NCI-H774 (cell line): ENCODE measurements at places on chromosomes 12 and 14.

GRCh38 chr12:111443586-111443985, 37.9 kb downstream of the SH2B3 start:
- DNase-seq = no peak

DNA sequence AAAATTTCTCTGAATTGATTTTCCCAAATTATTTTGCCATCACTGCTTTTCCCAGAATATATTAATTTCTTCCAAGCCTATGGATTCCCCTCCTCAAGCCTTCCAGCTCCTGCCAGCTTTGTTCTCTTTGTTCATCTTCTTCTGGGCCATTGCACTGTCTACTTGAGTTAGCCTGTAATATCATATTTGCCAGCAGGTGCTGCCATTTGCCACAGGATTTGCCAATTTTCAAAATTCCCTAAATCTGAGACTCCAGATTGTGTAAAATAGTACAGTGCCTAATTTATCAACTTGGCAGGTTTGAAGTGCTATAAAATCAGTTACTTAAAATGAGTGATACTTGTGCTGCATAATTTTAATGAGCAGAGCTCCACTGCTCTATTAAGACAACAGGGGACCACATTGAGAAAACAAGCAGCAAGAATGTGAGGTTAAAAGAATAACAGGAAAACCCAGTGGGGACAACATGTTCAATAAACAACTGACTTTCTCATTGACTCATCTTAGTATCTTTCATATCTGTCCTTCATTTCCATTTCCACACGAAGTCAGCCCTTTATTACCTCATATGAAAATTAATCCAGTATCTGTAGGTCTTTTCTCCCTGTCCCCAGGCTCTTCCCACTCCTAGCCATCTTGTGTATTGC, 84.6 kb upstream of the CCDC196 start:
- no peak for DNase-seq

GRCh38 chr14:32913725-32914124, 25.0 kb upstream of the NPAS3 start:
- DNase-seq = peak; percentile 6

- no peak for DNase-seq
These were observed 11.6 kb upstream of the ZNF605 start for GRCh38 chr12:132967736-132968135.

GRCh38 chr12:132886529-132887477, 602 bp downstream of the CHFR start:
- peak; percentile 30 for DNase-seq

DNA sequence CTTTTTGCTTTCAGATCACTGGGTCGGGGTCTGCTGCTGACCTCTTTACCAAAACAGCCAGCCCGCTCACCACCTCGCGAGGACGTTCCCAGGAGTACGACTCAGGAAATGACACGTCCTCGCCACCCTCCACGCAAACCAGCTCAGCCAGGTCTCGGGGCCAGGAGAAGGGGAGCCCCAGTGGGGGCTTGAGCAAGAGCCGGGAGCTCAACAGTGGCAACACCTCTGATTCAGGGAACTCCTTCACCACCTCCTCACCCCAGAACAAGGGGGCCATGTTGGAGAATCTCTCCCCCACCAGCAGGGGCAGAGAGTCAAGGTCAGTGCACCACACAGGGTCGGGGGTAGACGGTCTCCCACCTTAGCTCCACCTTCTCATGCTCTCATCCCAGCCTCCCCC, 33.4 kb upstream of the HSPB8 start:
- DNase-seq = no peak

- no peak for DNase-seq
These were observed 119.5 kb upstream of the WSCD2 start for GRCh38 chr12:108009442-108010070.

DNA sequence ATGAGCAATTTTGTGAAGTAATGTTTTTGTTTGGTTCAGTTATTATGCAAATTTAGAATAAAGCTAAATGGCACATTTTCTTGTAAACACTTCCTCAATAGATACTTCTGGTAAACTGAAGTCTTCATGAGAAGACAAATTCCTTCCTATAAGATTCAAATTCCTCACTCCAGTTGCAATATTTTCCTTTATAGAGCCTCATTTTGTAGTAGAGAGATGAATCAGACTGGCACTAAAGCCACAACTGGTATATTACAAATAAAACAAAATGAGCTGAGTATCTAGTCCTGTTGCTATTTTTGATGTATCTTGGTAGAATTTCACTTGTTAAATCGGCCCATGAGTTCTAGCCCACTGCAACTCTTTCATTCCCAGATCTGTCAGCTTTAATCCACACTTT, 5.5 kb downstream of the LGR5 start:
- no peak for DNase-seq

- no peak for DNase-seq
These were observed 1.3 kb downstream of the TAMALIN start for GRCh38 chr12:52007982-52008510.

DNA sequence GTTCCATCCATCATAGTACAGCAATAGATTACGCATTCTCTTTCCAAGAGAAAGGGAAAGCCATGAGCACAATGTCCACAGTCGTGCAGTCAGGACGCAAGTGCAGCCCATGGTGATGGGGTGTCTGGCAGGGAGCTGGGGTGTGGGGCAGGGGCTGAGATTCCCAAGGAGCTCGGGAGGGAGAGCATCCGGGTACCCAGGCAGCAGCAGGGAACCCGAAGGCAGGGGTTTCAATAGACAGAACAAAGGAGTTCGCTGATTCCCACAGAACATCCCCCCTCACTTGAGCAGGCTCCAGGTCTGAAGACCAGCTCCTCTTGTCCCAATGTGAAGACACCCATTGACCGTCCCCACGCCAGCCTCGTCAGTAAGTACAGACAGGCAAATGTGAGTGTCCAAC, 13.5 kb downstream of the ANHX start:
- no peak for DNase-seq

GRCh38 chr14:88792473-88793258, at the start of gene EML5:
TSS of gene EML5 (minus strand) at chr14:88792953. CDS start at chr14:88792503, 450 bp downstream.
- peak; percentile 89 for DNase-seq

- DNase-seq = no peak
These were observed 75.8 kb downstream of the SINHCAF start for GRCh38 chr12:31250179-31250578.

DNA sequence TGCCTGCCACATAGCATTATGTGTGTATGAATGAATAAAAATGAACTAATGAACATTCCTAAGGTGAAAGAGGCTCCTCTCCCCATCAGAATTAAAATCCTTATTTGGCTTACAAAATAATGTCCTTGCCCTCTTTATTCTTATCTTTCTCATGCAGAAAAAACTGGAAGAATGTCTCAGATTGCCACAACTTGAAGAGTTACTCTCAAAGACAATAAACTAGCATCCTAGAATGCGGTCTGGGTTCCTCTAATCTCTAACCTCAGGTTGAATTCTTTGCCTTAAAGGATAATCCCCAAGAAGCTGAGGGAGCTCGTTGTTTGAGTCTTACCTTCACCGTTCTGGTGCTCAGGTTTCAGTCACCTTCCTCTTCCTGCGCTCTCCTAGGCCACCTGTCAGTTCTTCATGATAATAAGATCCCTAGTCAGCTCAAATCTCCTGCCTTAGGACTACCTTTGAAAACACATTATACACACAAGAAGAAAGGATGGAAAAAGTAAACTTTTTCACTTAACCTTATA, 147.1 kb downstream of the PHLDA1 start:
- DNase-seq = no peak

DNA sequence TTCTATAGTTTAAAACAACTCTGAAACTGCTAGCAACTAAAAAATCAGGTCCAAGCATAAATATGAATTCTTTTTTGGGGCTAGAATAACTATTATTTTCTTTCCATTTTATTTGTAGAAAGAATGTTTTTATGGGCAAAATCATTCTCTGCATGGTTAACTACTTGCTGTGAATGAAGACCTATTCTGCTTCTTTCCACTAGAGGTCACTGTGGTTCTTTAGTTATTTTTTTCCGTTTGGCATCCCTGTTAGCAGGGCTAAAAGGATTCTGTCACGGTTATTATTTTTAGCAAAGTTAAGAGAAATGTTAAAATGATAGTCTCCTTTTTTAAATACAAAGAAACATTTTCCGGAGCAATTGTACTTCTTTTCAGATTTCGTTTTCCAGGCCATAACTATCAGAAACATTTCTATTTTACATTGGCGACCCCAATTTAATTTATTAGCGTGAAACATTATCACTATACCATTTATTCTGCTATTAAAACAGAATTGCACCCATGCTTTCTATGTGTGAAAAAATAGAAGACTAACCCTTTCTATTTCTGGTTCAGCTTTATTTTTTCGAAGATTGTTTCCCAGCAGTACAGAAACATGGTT, 404.8 kb downstream of the ATP23 start:
- DNase-seq = peak; percentile 61

- peak; percentile 50 for DNase-seq
These were observed 617.6 kb downstream of the LRFN5 start for GRCh38 chr14:42224053-42224888.

DNA sequence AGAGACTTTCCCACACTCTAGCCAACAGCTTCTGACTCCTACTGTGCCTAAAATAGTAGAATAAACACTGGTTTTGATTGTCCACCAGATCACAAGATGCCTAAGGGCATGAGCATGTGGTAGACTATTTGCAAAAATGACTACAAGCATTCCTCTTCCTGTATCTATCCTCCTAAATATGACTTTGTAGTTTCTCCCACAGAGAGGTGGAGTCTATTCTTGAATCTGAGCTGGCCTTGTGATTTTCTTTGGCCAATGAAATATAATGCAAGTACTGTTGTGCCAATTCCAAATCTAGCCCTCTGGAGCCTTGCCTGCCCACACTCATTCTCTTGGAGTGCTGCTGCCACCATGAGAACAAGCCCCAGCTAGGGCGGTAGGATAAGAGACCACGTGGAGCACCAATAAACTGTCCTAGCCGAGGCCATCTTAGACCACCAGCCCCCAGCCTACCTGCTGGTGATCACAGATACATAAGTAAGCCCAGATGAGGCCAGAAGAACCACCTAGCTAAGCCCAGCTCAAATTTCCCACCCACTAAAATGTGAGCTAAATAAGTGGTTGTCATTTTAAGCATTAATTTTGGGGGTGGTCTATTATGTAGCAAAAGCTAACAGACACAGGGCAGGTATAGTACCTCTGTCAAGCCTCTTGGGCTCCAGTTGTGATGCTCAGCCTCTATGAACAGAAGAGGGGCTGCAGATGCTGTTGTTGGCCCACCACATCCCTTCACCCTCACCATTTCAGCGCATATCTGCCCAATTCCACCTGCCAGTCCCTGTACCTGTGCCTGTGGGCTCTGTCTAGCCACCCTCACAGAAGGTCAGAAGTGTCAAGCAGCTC, 17.9 kb downstream of the ZFP36L1 start:
- no peak for DNase-seq

DNA sequence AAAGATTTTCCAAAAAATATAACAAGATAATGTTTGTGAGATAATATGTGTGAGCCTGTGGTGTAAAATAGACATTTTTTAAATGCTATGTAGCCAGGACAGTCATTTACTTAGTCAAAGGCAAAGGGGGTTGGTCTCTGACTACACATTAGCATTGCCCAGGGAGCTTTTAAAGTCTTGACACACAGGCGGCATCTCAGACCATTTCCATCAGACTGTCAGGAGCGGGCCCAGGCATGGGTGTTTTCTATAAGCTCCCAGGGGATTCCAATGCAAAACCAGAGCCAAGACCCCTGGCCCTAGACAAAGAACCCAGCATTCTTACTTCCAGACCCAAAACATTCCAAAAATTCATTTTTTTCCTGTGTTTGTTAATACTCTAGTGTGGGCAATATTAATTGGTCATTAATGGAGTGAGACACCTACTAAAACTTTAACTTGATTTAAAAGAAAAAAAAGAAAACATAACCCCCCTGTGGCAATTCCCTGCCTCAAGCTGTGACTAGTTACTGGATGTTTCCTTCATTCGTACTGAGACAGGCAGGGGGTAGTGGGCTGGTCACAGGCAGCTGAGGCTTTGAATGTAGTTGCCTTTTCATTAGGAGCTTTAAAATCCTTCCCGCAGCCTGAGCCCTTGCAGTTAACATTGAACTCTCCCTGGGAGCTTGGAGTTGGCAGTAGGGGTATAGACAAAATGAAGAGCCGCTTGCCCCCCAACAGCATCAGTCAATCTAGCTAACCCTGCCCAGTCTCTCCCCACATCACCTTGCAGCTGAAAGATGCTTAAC, 103.7 kb downstream of the CMKLR1 start:
- no peak for DNase-seq

DNA sequence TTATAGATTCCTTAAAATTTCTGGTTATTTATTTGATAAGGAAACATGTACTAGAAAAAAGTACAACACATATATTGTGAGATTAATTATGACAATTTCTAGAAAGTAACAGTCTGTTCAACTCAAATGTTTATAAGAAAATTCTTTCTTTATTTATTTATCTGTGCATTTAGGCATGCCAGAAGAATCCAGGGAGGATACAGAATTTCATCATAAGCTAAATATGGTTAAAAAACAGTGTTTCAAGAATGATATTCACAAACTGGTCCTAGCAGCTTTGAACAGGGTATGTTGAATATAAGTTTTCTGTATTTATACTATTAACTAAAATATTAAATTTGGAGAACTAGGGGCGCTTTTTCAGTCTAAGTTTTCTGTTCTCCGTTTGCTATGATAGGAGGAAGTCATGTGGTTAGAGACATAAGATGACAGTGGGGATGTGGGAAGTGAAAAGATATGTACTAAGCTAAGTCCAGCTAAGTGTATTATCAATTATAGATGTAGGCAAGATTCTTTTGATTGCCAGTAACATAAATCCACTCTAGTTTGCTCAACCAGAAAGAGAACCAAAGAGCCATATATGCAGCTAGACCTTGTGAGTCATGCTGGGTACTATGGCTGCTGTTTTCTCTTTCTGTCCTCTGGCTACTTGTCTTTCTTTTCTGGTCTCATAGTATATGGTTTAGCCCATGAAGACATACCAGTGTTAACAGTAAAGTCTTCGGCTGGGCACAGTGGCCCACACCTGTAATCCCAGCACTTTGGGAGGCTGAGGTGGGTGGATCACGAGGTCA, 39.0 kb downstream of the LRRK2 start:
- DNase-seq = no peak

DNA sequence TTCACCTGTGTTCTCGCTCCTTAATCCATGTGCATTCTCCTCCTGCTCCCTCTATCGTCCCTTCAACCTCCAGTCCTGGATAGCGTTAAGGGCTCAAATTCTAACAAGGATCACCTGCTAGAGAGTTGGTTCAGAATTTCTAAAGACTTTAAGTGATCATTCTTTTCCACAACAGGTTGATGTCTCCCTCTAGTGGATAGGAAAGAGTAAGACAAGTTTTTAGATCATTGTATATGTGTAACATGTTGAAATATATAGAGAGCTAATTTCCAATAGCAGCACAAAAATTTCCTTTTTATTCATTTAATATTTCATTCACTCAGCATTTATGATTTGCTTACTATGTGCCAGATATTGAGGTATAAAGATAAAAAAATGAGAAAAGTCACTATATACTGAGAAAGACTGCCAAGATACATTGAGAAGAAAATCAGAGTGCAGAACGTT, 9.3 kb upstream of the ESR2 start:
- DNase-seq = peak; percentile 20

- no peak for DNase-seq
These were observed 27.4 kb downstream of the KTN1 start for GRCh38 chr14:55607386-55607785.

DNA sequence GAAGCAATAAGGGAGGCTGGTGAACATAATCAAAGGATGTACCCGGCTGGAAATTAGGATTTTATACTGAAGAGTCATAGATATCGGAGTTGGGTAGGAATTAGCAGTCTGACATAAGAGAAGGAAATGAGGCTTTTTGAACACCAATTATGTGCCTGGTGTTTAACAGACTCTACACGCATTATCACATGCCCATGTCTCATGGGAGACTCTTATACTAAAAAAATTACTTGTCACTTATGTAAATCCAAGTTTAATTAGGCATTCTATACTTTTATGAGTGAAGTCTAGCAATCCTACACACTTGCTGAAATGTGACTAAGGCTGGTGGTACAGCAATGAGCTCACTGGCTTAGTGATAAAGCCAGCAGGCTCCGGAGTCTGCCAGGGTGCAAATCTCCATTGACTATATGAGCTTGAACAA, 93.5 kb downstream of the NUAK1 start:
- DNase-seq = no peak
